ENCODE measurements at places on chromosomes 1 and 21.
A peak's percentile ranks its signal among the peaks of the same experiment; 100 is the strongest.

- DNase-seq: no peak
Observed at GRCh38 chr1:238475712-238476111, 585.0 kb upstream of the ZP4 start.

DNA sequence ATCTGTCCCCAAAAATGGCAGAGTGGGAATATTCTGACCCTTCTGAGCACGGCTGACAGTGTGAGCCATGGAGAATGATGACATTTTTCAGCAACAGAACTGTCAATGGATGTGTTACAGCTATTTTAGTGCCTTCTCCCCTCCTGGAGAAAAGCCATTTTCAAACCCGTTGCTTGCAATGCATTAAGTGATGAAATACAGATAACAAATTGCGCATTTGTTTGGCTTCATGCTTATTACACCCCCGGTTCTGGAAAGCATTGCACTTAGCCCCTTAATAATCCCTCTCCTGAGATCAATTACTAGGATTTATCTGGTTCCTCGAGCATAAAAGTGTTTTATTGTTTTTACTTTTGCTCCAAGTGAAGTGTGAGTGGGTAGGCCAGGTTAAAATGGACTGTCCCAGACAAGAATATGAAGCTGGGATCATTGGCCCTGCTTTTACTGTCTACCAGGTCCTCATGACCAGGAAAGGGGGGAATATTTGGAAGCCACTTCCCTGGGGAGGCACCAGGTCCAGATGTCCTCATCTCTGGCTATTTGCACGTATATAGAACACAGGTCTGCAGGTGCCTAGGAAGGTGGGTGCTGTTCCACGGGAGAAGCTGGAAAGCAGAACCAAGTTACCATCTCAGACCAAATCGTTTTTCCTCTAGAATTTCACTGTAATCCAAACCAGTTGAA lies 37.5 kb upstream of the HHAT start:
- DNase-seq: no peak

DNA sequence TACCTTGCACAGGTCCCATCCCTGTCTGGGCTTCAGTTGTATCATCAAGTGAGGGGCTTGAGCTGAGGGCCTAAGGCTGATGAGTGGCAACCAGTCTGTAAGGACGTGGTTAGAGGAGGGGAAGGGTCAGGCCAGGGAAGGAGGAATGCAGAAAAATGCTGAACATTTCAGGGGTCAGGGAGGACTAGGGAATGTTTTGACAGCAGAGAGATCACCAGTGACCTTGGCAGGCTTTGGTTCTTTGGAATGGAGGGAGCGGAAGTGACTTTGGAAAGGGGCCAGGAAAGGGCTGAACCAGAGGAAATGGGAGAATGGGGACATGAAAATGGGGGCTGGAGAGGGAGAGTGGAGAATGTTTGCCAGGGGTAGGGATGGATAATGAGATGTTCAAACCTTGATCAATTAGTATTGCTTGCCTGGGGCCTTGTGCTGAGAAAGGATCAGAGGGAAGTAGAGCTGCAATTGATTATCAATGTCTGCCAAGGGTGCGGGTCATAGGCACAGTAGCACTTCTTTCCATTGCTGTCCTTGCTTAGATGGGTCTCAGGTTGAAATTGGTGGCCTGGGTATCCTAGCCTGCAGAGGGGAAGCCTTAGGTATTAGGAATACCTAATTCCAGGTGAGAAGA lies 7.4 kb downstream of the LDLRAP1 start:
- no peak for DNase-seq

DNA sequence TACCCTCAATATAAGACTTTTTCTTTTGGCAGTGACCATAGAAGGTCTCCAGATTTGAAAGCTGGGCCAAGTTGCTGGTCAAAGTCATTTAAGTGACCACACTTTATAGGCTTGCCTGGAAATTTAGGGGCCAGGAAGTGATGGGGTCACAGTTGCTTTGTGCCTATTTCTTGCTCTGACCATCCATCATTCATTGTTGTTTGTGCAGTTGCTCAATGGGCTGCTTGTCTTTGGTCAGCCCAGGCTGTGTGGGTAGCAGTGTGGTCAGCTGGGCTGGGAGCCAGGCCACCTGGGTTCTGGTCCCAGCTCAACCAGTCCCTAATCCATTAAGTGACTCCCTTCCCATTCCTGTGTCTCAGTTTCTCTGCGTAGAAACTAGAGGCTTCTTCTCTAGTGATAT lies 2.1 kb upstream of the OTUD7B start:
- DNase-seq: no peak

DNA sequence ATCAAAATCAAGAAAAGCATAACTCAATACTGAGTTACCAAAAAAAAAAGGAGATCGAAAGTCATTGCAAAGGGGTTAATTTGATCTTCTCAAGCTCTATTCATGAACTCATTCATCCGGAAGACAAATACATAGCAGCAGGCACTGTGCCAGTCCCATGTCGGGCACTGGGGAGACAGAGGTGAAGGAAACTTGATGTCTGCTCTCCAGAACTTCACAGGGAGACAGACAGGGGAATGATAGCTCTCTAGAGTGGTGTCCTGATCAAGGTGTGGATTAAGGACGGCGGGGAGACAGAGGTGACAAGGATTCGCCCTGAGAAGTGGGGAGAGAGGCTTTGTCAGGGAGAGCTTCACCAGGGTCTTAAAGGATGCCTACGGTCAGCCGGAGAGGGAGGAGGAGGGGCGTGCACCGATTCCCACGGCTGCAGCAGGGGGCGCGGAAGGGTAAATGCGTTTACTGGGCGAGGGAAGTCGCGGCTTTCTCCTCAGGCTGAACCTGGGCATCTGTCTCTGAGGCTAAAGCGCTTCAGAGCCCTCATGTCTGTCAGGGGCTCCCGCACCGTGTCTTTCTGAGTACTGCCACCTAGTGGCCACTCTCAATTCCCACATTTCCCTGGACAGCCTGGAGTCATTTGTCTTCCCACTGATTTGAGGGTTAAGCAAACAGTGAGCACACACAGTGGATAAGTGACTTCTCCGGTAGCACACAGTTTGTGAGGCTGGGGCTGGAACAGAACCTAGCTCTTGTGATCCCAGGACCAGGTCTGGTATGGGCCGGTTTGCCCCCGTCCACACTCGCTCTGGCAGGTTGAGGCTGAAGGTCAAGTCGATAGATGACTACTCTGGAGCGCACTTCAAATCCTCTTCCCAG lies 152.8 kb downstream of the TENT5C start:
- DNase-seq: peak; percentile 48

GRCh38 chr1:214416417-214416816 lies 135.0 kb downstream of the PTPN14 start:
- DNase-seq: no peak

DNA sequence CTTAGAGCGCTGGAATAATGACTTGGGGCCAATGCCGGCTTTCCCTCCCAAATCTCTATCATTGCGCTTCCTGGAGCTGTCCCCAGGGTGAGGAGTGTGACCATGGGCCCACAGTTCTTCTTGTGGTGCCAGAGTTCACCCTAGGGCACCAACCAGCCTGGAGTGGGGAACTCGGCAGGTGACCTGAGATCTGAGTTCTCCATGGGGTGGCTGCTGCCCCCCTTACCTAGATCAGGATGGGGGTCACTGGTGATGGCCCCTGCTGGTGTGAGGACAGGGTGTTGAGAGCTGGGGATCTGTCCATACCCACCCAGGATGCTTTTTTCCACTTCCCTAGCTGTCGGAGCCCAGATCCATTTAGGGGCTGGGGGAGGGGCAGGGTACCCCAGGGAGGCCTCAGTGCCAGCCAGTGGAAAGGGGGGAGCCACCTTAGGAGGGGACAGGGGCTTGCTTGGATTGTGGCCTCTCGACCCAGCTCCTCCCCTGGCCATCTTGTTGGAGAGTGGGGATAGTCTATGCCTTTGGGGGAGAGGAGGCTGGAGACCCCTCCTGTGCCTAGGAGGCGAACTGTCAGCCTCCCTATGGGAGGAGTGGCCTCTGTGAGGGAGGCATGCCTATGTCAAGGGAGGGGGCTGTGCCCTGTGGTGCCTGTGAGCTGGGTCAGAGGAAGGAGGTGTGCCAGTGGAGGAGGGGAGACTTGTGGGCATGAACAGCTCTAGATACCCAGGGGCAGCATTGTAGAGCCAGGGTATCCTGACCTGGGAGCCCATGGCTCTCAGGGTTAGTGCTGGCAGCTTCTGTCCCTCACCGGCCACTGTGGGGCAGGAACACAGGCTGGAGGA lies 1.7 kb downstream of the FOXO6 start:
- no peak for DNase-seq

- no peak for DNase-seq
Observed at GRCh38 chr21:17359781-17360180, 153.1 kb upstream of the CXADR start.

GRCh38 chr1:10665930-10666850 lies 130.3 kb downstream of the CASZ1 start:
- no peak for DNase-seq

- no peak for DNase-seq
Observed at GRCh38 chr21:42222821-42223390, 4.0 kb downstream of the ABCG1 start.

- no peak for DNase-seq
Observed at GRCh38 chr1:89573410-89573809, 48.8 kb downstream of the LRRC8B start.

- no peak for DNase-seq
Observed at GRCh38 chr1:228867108-228867950, 132.1 kb downstream of the RHOU start.

DNA sequence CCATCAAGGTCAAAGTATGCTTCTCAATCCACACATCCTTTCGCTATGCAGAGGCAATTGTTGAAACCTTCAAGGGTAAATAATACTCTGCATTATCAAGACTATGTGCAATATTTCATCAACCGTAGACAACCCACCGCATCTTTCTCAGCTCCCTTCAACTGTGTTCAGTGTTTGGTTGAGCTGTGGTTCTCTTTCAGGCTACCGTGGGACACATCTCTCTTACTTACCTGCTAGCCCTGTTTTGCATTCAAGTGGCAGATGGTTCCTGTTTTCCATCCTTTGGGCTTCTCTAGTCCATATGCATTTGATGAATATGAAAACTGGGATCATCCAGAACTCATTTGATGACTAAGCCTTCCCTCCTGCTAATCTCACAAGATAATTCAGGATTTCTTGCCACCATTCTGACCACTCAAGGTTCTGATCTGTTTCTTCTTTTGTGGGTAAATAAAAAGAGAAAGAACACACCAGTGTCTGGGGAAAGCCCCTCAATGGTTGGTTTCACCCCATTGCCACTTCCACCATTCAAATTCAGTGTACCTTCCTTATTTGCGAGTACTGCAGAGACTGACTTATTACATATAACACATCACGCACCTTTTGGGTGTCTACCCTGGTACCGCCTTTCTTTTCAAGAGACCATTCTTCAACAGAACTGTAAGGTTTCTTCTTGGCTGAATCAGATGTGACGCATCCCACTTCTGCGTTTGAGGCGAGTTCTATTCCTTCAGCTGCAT lies 61.7 kb downstream of the BACE2 start:
- DNase-seq: no peak

DNA sequence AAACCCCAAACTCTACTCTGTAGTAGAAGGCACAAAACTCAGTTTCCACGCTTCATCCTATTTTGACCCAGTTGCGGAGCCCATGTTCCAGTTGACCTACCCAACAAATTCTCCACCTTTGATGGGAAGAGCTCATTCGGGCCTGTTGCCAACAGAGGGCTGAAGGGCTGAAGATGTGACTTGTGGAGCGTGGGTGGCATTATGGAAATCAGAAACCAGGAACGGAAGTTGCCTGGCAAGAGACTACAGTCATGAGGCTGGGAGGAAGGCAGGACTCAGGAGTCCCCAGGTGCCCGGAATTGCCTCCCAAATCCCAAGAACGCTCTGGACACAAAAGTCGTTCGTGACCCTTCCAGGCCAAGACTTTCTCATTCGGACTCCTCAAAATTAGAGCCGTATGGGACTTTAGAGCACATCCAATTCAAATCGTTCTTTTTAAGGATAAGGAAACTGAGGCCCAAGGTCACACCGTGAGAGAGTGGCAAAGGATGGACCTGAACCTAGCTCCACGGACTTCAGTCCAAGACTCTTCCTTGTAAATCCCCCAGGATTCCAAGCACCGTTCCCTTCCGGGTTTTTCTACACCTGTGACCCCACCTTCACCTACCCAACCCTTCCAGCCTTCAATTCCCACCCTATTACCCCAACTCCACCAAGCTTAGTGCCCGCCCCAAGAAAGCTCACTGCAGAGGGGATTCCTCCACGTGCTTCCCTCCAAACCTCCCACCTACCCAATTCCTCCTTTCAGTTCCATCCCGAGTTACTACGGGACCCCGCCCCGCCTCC lies 739 bp downstream of the SMG5 start:
- DNase-seq: peak; percentile 26

GRCh38 chr1:44275296-44275962 lies 62.2 kb downstream of the DMAP1 start:
- DNase-seq: no peak

- no peak for DNase-seq
Observed at GRCh38 chr21:44357064-44357837, 3.8 kb downstream of the TRPM2 start.

- no peak for DNase-seq
Observed at GRCh38 chr21:32921632-32922230, 104.0 kb upstream of the OLIG2 start.

- DNase-seq: no peak
Observed at GRCh38 chr21:29121759-29122158, 8.7 kb upstream of the MAP3K7CL start.

DNA sequence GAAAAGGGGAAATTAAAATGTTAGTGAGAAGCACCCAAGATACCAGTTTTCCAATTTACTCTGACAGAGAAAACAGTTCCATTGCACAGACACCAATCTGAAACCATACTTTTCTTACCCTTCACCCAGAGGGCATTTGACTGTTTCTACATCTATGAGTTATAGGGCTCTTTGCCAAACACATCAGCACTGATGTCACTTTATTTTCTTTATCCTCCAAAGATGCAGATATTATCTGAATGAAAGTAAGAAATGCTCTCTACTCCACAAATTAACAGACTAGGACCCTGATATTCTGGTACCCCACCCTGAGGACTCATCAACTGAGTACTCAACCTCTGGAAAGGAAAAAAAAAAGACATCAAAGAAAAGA lies 24.2 kb upstream of the PEX19 start:
- DNase-seq: no peak

- DNase-seq: no peak
Observed at GRCh38 chr1:145782272-145783099, 41.4 kb downstream of the RNF115 start.

- no peak for DNase-seq
Observed at GRCh38 chr1:155039308-155039669, 5.7 kb downstream of the DCST1 start.

GRCh38 chr1:172144445-172145061 lies 275.9 kb upstream of the C1orf105 start:
- DNase-seq: no peak

DNA sequence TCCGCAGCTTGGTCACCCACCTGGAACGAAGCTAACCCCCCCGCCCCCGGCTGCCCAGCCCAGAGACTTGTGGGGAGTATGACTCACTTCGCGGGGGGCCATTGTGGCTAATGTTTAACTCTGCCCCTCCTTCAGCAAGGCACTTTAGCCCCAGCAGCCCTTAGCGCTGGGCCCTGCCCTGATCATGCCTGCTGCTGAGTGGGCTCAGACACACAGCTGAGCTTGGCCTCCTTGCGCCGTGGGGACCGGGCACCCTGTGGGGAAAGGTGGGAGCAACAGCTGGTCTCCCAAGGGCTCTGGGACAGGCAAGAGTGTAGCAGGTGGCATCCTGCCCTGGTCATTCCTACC lies 6.3 kb upstream of the LAD1 start:
- DNase-seq: no peak

Measured in stimulated activated CD4-positive, alpha-beta T cell treated with anti-CD3 and anti-CD28 coated beads, Interleukin-12 subunit alpha, Interleukin-12 subunit beta, amount 100 ng/mL, for 24 hours (primary cell).